ENCODE measurements at places on chromosomes 5 and 9. TPM values are rescaled to one million over a fixed set of nuclear protein-coding genes. Genes with fewer than 3 reads are reported as not detected.

DNA sequence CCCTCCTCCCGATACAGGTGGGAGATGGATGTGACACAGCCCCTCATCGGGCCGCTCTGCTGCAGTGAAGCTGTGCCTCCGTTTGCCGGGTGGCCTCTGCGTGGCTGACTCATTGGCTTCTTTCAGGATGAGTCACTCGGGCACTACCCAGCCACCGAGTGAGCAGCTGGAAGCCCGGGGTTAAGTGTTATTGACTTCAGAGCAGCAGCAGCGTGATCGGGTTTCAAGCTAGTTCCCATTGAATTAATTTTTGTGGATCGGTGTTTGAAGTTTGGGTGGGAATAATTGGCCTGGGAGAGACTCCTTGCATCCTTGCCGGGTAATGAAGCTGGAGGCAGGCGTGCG, 266.4 kb upstream of the IRX4 start:
- no peak for DNase-seq

DNA sequence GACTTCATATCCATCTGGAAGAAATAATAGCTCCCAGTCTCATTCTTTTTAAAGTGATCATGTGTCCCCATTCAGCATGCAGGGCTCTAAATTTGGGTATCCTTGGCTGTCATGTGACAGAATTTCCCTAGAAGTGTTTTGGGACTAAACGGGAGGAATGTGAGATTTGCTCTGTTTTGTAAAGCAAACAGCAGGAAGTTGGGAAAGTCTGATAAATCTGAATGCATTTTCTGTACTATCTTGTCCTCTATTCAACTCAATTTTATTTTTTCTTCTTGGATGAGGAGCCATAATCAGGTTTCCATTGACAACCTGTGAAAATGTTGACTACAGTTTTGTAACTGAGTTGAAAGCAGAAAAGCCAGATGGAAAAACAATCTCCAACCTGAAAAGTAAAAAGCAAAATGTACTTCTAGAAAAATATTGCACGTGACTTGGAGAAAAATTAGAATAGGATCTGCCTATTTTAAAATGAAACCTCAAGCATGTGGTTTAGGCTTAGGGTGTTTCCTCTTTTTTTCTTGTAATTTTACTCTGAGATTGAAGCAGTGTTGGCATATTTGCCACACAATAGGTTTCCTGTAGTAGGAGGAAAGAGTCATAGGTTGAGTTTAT, 76.2 kb upstream of the IL6ST start:
- no peak for DNase-seq

- DNase-seq: peak; percentile 36
These were observed 161.1 kb downstream of the MAST4 start for GRCh38 chr5:66757219-66757833.

GRCh38 chr5:135309391-135310327, 89.4 kb downstream of the MACROH2A1 start:
- no peak for DNase-seq

DNA sequence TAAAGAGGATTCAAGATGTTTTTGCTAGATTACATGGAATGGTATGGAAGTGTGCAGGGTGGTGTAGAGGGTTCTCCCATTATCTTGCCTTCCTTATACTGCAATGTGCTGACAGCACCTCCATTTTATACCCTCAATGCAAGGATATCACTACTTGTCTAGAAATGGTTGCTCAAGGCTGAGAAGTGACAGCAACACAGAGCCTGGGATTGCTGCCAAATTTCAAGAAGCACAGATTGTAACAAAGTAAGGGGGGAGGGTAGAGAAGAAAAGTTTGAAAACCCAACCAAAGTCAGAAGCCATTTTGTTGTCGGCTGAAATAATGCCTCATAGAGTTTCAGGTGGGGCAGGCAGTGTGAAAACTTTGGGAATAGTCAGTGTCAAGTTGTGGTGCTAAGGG, 29.8 kb downstream of the PCDHAC2 start:
- no peak for DNase-seq

- DNase-seq: no peak
These were observed 213.3 kb downstream of the CDK5RAP2 start for GRCh38 chr9:120366644-120367019.

The PIK3R1 gene
- total RNA-seq: 119 TPM

The SPATA31C1 gene
- total RNA-seq: not detected

The C5orf52 gene
- not detected for total RNA-seq

The CDHR2 gene
- total RNA-seq: 0.20 TPM

The OCLN gene
- total RNA-seq: 1.6 TPM

The BTNL3 gene
- not detected for total RNA-seq
